CD4-positive, CD25-positive, alpha-beta regulatory T cell (primary cell): ENCODE measurements at places on chromosomes 4 and X. TPM values are rescaled to one million over a fixed set of nuclear protein-coding genes. Genes with fewer than 3 reads are reported as not detected.

ATP1B4 gene
- total RNA-seq: not detected

XAGE2 gene
- not detected for total RNA-seq

CFAP299 gene
- not detected for total RNA-seq

PCSK1N gene
- 2.6 TPM for total RNA-seq

STARD8 gene
- total RNA-seq: 0.57 TPM

GCNA gene
- 3.7 TPM for total RNA-seq

USP17L18 gene
- total RNA-seq: not detected

FAM9C gene
- not detected for total RNA-seq

INTS12 gene
- total RNA-seq: 25.4 TPM

PHOX2B gene
- total RNA-seq: not detected

EGFL6 gene
- total RNA-seq: not detected

SRPX gene
- not detected for total RNA-seq

ZBTB33 gene
- 24.5 TPM for total RNA-seq

PWWP3B gene
- not detected for total RNA-seq

CPE gene
- total RNA-seq: 1.8 TPM

CT83 gene
- not detected for total RNA-seq

XAGE1A gene
- total RNA-seq: not detected

GC gene
- total RNA-seq: not detected
